ENCODE measurements at places on chromosomes 12 and 14.

- DNase-seq, result no peak
Measured at GRCh38 chr12:11408096-11408495, 12.7 kb upstream of the PRB2 start.

DNA sequence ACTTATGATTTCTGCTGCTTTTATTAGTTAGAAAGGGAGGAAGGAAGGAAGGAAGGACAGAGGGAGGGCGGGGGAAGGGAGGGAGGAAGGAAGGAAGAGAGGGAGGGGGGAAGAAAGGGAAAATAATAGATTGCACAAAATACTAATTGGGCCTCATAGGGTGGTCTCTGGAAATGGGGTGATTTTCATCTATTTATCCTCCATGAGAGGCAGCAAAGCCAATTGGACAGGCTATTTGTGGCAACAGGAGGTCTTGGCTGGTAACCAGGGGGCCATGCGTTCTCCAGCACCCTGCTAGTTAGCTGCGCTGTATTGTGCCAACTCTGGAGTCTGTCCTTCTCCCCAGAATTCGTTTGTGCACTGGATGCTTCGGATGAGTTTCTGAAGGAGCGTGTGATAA is 24.1 kb upstream of the PAPOLA start:
- no peak for DNase-seq

DNA sequence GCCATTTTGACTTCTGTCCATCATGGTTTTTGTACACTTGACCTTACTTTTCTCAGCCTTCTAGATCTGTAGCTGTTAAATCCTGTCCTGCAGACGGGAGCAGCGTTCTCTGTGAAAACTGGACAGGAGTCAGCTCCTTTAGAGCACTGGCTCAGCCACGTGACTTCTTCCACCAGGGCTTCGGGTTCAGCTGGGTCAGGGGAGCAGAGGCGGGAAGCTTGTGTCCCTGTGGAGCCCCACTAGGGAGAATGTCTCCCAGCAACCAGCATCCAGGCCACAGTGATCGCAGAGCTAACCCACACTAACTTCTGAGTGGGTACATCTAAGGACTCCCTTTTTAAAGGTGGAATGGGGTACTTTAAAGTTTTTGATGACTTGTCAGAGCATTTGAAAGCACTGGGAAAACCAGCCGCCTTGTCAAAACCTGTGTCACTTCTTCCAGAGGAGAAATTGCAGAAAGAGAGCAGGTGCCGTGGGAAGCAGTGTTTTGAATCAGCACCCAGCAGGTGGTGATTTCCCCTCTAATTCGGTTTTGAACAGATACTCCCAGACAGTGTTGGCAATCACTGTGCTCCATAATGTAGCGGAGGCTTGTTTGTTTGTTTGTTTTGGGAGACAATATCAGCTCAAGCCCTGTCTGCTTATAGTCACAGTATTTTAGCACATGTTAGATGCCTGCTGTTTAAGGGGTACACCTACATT is 17.9 kb downstream of the DERA start:
- no peak for DNase-seq

DNA sequence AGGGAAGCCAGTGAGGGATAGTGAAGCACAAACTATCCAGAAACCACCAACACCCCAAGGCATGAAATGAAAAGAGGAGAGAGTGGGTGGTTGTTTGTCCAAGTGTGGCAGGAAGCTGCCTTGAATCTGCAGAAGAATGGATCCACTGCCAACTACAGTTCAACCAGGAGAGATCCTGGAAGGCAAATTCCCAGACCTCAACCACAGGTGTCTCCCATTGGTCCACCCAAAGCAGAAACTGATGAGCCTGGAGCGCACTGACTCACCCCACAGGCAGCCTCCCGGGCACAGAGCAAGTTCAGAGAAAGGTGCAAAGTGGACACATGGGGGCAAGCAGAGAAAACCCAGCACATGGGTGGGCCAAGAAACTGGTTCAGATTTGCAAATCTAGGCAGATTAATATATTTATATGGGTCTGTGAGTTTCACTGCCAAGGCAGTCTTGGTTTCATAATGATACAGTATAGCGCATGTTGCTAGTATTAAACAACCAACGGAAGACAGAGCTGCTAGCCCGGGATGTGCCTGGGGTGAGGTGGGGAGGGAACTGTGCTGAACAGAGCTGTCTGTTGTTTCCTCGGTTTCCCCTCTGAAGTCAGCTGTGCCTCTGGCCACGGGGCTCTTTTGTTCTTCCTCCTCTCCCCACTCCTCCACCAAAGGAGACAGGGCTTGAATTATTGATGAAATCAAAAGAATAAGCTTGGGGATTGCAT is 416.2 kb upstream of the CCDC196 start:
- DNase-seq, result no peak

DNA sequence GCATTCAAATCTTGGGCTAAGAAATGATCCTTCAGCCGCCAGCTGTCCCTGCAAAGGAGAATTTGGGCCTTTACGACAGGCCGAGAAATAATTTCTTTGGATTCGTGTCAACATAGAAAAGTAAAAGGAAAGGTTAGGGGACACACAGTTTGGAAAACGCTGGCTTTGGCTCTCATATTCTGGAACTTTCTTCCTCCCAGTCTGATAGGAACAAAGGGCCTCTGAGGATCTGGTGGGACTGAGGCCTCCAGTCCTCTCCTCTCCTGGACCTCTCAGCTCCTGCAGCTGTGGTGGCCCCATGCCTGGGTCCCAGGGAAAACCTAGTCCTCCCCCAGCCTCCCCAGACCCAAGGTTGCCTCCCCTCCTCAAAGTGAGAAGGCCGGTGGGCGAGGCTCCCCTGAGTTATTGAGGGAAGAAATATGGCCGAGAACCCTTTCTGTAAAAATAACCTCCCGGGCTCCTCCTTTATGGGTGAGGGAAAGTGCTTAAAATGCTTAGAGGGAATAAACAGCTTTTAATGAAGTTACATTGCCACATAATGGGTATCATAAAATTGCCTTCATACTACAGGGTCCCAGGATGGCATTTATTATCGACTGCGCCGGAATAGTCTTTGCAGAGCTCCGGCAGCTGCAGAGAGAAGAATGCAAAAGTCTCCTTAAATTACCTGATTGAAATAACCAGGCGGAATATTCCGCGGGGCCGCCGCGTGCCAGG is 188.3 kb downstream of the PHETA1 start:
- no peak for DNase-seq

- DNase-seq, result no peak
Measured at GRCh38 chr14:57918791-57919190, 52.9 kb upstream of the SLC35F4 start.

DNA sequence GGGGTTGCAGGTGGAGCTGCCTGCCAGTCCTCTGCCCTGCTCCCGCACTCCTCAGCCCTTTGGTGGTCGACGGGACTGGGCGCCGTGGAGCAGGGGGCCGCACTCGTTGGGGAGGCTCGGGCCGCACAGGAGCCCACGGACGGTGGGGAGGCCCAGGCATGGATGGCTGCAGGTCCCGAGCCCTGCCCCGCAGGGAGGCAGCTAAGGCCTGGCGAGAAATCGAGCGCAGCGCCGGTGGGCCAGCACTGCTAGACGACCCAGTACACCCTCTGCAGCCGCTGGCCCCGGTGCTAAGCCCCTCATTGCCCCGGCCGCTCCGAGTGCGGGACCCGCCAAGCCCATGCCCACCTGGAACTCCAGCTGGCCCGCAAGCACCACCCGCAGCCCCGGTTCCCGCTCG is 221.8 kb downstream of the BTG1 start:
- no peak for DNase-seq

DNA sequence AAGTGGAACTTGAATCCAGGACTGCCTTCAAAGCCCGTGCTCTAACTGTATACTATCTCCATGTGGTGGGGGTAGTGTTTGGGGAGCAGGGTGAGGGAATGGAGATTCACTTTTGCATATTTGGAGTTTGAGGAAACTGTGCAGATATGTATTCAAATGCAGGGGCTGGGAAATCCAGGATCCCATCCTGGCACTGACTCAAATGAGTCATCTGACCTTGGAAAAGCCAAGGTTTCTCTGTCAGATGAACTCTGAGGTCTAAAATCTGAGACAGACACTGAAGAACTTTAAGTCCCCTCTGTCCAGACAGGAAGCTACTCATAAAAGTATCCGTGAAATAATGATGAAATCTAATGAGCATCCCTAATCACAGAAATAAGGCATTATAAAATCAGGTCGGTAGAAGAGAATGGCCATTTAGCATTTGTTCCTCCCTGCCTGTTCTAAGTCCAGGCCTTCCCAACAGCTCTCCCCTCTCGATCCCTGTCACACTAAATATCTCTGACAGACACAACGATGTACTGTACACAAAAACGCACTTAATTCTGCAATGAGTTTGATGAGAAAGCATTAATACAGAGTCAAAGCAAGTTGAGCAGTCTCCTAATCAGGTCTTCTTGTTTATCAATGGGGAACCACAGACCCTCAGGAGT is 14.4 kb downstream of the NIN start:
- DNase-seq, result no peak

- DNase-seq, result no peak
Measured at GRCh38 chr12:107844312-107844921, 69.9 kb downstream of the ASCL4 start.

GRCh38 chr12:64216239-64216638 is 5.9 kb downstream of the KICS2 start:
- DNase-seq, result no peak

DNA sequence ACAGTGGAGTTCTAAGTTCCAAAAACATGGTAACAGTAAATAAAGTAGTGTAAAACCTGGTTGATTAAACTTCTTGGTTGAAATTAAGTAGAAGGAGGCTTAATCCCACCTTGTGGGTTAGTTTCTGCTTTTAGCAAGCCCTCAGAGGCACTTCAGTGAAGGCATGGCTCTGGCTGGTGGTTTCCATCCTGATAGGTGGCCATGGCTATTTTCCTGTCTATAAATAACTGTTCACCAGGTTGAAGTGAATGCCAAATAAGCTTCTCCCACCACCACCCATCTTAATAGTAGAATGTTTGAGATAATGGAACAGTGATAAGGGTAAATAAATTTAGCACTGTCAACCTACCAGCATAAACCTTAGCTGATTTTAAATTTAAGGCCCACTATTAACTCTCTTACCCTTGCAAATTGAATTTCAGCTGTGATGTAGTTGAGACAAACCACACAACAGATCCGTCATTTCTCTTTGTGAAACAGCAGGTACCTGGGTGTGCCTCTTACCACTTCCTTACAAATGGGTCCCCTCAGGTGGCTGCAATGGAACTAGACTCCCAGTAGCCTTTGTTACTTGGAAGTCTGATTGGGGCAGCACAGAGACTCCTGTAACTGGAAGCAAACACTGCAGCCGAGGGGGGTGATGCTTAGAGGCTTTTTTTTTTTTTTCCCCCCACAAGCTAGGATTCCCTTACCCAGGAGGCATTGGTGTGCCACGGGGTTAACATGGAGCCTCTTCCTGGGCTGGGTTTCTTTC is 41.4 kb downstream of the DAAM1 start:
- DNase-seq, result no peak

- DNase-seq, result no peak
Measured at GRCh38 chr14:104066719-104067295, 18.7 kb upstream of the ASPG start.

GRCh38 chr12:109988903-109989302 is 7.3 kb downstream of the GIT2 start:
- DNase-seq, result no peak

DNA sequence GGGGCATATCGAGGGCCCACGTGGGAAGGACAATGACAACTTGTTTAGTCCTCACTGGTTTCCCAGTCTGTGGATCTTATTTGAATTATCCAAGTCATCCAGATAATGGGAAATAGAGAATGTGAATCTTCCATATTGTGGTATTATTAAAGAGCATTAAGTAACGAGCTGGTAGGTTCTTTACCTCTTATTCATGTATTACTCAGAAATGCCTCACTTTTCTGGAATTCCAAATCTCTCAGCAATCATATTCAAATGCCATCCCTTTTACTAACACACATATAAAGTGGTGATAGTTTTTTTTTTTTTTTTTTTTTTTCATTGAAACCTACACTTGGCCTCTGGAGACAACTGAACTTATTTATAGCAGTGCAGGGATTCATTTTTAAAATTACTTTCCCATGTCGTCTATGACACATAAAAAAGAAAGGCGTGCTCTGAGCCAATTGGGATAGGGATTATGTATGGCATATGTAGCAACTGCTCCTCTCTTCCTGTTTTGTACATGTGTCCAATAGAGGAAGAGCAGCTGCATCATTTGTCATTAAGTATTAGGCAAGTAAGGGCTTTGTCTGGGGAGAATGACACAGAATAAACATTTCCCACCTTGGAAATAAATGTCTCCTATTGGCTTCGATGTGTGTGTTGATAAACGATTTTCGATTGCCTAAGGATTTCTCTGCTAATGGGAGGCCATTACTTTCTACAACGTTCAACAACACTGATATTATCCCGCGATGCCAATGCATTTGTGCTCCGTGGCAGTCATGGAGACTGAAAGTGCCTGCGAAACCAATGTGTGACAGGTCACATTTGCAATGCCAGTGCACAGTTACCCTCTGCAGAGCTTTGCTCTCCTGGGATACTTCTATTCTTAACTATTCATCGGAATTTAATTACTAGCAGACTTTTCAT is 78.6 kb upstream of the IFNG-AS1 start:
- DNase-seq, result no peak

GRCh38 chr14:104442631-104443390 is 136.8 kb upstream of the C14orf180 start:
- DNase-seq, result no peak

Measured in cortex of kidney (tissue), 1 donor.